CD4-positive, alpha-beta T cell treated with Interferon alpha-2 for 1 hour (primary cell): ENCODE measurements at places on chromosomes 4 and X.

DNA sequence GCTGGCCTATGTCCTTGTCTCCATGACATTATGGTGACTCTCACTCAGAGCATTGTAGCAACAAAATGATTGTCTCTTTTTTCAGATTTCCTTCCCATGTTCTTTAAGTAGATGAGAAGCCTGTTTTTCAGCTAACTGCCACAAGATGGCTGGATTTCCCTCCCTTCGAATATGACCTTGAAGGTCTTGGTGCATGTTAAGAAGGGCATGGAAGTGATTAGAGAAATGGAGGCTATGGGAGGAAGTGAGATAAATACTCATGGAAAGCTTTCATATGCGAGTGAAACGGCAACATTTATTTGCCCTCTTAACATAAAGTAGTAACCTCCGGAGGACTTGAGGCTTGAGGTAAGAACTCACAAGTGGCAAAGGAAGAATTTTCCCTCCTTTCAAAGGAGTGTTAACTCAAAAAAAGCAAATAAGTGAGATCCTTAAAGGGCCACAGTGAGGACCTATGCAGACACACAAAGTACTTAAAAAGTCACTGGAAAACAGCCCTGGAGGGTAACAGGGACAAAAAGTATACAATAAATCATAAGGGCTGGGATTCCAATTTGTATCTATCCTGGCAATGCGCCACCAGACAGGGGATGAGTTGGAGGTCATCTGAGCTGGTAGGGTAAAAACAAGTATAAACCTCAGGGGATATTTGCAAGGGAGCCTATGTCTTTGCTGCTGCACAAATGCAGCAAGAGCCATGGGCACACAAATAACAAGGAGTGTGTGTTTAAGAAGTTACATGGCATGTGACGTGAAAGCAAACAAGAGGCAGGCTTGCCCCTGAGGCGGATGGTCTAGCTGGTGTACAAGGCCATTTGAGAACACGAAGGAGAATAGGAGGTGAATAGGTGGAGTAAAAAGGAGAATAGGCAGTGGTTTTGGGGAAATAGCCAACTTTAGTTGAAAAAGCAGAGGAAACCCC is 96.2 kb downstream of the CPE start:
- DNase-seq, result no peak

GRCh38 chr4:722851-723360 is 17.3 kb downstream of the PCGF3 start:
- DNase-seq, result no peak

- DNase-seq, result no peak
Observed at GRCh38 chrX:35787867-35788266, 10.3 kb upstream of the MAGEB16 start.

GRCh38 chr4:172573899-172574298 is 594.7 kb upstream of the GALNT7 start:
- no peak for DNase-seq

GRCh38 chrX:134476284-134476683 is 16.3 kb downstream of the HPRT1 start:
- DNase-seq, result no peak

DNA sequence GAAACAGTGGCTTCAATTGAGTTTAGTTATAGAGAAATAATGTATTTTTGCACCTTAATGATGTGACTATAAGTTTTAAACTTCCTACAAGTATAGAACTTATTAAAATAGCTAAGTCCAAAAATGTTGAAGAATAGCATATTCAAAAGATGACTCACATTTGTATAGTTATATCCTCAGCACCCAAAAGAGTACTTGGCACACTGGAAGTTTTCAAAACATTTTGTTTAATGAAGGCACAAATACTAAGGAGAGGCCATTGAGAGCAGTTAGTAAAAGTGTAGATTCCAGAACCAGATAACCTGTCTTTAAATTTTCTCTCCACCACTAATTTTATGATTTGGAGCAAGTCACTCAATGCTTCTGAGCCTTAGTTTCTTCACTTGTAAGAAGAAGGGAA is 226.9 kb upstream of the MID1 start:
- DNase-seq, result no peak

GRCh38 chr4:59503731-59504130 is 1696.4 kb upstream of the ADGRL3 start:
- DNase-seq, result no peak

- no peak for DNase-seq
Observed at GRCh38 chr4:114538012-114538617, 60.5 kb upstream of the UGT8 start.

- no peak for DNase-seq
Observed at GRCh38 chrX:119249891-119250290, 13.8 kb downstream of the PGRMC1 start.

DNA sequence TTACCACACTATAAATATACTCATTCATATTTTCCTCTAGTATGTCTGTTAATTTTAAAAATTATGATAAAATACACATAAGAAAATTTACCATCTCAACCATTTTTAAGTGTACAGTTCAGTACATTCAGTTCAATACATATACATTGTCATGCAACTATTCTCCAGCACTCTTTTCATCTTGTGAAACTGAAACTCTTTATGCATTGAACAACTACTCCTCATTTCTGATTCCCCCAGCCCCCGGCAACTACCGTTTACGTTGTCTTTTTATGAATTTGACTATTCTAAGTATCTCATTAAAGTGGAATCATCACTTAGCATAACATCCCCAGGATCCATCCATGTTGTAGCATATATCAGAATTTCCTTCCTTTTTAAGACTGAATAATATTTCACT is 8.7 kb downstream of the SMARCAD1 start:
- DNase-seq, result no peak

DNA sequence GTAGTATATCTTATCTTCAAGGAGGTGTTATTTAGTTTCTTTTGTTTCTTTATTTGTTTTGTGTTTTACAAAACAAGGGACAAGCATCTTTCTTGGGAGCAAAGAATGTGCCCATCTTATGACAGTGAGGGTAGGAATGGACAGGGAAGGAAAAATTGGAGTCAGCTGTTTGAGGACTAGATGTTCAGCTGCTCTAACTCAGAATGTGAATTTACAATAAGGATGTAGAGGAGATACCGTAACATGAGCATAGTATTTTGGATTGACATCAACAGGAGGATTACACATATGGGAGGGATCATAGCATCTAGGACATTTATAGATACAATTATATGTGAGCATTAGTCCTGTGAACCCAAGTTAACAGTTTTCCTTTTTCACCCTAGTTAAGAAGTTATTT is 89.0 kb upstream of the GK2 start:
- no peak for DNase-seq

DNA sequence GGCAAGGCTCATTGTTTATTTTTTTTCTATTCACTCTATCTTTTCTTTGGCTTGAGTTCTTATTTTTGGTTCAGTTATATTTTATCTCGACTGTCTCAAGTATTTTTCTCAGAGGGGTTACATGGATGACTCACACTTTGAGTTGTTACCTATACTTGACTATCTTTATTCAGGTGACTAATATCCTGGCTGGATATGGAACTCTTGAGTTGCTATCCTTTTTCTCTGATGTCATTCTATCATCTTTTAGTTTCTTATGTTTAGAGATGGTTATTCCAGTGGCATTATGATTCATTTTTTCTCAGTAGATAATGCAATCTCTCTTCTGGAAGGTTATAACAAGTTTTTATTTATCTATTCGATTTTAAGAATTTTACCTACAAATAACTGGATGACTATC is 117.9 kb downstream of the COX18 start:
- no peak for DNase-seq

- no peak for DNase-seq
Observed at GRCh38 chrX:66633541-66633940, 5.3 kb downstream of the EDA2R start.

DNA sequence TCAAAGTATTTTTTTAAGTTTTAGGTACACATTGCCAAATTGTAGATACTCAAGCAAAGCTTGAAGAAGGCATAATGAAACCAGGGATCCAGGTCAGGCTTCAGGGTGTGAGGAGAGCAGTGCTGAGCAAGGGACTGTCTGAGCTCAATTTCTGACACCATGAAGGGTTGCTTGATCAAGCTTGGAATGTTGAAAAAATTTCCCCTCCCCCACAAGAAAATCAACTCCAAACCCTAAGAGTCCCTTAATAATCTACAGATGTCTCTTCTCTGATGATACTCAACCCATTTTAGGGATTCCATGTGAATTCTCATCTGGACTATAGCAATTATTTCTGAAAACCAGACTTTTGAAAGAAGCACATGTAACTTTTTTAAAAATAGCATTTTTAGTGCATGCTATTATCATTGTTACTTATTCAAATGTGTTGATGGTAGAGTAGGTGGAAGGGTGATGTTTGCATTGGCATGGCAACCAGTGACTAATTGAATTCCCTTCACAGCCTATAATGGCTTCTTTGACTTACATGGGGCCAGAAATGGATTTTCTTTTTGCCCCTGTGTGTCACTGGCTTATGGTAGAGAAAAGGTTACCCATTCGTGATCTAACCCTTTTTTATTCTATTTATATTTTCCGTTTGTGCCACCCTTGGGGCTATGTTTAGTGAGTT is 252.0 kb downstream of the FBXW7 start:
- DNase-seq, result no peak

- no peak for DNase-seq
Observed at GRCh38 chrX:39443240-39443639, 642.0 kb downstream of the MID1IP1 start.

GRCh38 chr4:83677656-83678055 is 141.7 kb downstream of the GPAT3 start:
- DNase-seq, result no peak

DNA sequence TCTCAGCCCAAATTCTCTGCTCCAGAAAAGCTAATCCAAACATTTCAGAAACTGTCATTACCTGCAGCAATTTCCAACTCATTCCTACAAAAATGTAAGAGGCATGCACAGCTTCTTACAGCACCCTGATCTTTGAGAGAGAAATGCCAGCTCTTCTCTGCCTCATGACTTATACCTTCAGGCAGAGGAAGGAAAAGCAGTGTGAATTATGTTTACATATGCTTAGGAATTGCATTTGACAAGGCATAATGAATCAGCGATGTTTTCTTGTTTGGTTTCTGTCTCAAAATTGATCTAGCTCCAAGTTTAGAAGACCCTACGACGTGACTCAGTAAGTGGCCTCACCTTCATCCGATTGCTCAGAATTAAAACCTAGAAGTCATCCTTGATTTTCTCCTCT is 21.8 kb upstream of the AGA start:
- no peak for DNase-seq

DNA sequence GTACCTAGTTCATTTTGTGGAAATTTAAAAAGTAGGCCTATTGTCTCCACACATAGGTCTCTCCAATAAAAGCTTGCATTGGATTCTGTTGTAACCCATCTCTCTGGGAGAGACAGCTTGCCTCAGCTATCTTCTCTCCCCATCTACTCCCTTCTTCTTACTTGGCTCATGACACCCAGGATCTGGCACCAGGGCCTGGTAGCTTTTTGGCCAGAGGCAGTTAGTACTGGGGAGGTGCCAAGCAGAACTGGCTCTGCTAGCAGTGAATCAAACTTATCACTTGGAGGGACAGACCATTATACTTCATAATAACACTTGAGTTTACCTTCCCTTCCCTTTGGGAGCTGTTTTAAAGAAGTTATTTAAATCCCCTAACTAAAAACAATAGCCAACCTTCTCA is 31.8 kb downstream of the PLAC1 start:
- DNase-seq, result no peak

DNA sequence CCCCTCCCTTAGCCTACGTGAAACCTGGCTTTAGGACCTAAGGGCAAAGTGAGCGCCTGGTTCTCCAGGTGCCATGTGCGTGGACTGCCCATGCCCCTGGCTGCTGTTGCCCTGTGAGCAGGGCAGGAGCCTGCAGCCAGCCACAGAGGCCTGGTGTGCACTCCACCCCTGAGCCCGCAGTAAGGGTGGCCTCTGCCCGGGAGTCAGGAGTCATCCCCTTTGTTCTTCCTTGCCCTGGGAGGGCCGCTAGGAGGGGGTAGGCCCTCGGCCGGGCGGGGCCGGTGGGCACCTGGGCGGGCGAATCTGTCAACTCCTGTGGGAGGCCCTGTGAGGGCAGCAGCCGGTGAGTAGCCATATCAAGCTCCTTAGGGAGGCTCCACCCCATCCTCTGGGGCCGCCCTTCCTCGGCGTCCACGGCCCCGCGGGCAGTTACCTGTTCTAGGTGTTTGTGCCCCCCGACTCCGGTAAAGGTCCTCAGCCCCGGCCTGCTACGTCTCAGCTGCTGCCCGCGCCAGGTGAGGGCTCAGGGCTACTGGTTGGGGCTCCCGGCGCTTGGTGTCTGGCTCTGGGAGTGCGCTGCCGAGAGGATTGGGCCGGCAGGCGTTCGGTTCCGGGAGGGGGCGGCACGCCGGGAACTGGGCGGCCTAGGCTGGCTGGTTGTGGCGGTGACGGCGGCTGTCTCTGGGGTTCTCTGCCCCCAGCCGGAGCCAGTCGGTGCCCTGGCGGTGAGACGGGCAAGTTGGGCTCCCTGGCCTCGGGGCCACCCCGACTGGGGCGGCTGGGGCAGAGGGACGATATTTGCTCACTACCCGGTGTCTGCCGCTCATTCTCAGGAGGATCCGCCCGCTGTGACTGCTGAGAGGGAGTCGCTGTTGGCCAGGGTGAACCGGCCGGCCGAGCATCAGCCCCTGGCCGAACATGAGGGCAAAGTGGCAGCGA is 1060.2 kb downstream of the TECRL start:
- DNase-seq, result no peak

DNA sequence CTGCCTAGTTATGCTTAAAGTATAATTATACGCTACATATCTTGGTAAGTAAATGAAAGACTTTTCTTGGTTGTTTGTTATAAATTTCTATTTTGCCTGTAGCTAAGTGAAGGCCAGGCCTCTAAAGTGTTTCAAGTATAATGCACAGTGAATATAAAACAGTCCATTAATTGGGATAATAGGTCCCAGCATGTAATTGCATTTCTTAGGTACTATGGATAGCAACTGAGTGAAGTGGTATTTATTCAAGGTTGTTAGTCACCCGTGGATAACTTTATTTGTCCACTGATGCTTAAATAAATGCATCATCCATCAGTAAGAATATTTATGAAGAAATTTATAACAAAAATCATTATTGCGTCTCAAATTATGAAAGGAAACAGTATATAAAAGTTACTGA is 59.1 kb downstream of the TEX13C start:
- DNase-seq, result no peak

GRCh38 chr4:58564695-58565475 is 1454.7 kb upstream of the IGFBP7 start:
- DNase-seq, result no peak

DNA sequence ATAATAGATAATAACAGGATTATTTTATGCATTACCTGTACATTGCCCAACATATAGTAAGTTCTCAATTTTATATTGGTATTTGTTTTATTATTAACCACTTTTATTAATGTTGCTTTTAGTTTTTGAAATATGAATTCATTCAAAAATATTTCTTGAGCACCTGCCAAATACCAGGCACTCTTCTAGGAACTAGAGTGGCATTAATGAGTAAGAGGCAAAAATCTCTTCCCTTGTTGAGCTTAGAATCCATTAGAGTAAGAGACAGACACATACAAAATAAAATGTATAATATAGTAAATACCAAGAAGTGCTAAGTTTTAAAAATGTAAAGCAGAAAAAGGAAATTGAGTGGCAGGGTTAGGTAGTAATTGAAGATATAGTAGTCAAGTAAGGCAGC is 45.8 kb downstream of the TET2 start:
- no peak for DNase-seq

- no peak for DNase-seq
Observed at GRCh38 chr4:72954811-72955210, 114.7 kb downstream of the COX18 start.
